ENCODE measurements at places on chromosomes 2 and 18. TPM values are rescaled to one million over a fixed set of nuclear protein-coding genes. Genes with fewer than 3 reads are reported as not detected.
A peak's percentile ranks its signal among the peaks of the same experiment; 100 is the strongest.

Gene HRH4
- not detected for total RNA-seq

Gene FNDC4
- not detected for total RNA-seq

Gene SCYGR6
- total RNA-seq: not detected

Gene ACTG2
- 0.12 TPM for total RNA-seq

Gene ATP8B1
- 1.5 TPM for total RNA-seq

DNA sequence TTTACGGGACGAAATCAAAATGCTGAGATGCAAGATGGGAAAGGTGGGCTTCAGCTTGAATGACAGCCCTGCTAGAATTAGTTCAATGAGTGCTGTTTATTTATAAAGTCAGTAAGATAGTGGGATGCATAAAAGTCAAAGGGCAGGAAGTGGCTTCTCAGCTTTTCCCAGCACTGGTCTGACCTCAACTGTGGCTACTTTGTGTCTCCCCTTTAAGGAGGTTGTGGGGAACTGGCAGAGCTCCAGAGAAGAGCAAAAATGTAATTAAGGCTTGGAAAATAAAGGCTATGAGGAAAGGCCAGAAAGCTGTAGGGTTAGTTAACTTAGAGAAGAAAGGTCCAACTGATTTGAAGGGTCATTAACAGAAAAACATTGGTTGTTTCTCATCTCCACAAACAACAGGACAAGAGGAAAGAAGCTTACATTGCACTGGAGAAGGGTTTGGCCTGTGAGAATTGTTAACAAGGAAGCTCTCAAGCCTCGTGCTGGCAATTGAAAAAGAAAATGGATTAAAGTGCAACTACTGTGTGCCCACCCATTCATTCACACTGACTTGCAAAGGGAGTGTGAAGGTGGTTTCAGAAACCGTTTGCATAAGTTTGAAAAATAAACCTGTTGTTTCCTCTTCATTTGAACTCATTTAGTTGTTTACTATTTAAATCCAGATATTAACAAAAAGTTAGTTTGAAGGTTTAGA lies 68.8 kb upstream of the CD28 start:
- no peaks in the 10 kb centered on the region for H3K27me3 ChIP-seq
- peak overlapping the region; percentile 15 for H3K4me3 ChIP-seq
- H3K36me3 ChIP-seq: no peaks in the 10 kb centered on the region
- no peak for DNase-seq

DNA sequence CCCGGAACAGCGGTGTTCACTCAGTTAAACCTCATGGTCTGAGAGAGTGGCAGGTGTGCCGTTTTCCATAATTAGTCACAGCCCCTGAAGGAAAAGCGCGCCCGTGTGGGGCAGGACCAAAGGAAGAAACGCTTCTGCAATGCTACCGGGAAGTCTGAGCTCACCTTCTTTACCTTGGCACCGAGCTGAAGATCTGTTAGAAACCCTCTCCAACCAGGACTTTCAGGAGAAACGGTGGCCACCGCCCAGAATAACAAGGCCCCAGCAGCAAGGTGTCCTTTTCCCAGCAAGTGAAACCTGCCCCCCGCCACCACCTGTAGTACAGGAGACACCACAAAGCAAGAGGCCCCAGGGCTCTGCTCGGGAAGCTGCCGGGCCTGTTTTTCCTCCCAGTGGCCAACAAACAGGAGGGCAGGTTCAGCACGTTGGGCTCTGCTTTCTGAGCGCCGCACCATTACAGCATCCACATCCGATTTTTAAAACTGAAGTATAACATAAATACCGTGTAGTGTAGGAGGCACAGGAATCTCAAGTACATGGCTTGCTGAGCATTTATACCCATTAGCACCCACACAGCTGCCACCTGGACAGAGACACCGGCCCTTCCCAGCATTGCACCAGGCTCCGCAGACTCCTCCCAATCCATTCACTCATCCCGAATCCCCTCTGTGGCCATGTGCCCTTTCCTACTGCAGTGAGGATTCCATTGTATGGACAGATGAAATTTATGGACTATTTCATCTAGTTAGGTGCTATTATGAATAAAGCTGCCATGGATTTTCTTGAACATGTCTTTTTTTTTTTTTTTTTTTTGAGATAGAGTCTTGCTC lies 121.8 kb upstream of the RIOK3 start:
- no peaks in the 10 kb centered on the region for H3K27me3 ChIP-seq
- no peak overlapping the region for H3K27ac ChIP-seq
- H3K4me3 ChIP-seq: no peak overlapping the region
- no peak for DNase-seq
- no peaks in the 10 kb centered on the region for H3K4me1 ChIP-seq
- peaks cover 38% of the 10 kb centered on the region for H3K36me3 ChIP-seq

- no peaks in the 10 kb centered on the region for H3K36me3 ChIP-seq
- H3K27me3 ChIP-seq: peaks cover 10% of the 10 kb centered on the region
- H3K4me3 ChIP-seq: no peak overlapping the region
- no peak for DNase-seq
- no peak overlapping the region for H3K27ac ChIP-seq
Measured at GRCh38 chr2:216578325-216578724, 54.9 kb upstream of the IGFBP2 start.

DNA sequence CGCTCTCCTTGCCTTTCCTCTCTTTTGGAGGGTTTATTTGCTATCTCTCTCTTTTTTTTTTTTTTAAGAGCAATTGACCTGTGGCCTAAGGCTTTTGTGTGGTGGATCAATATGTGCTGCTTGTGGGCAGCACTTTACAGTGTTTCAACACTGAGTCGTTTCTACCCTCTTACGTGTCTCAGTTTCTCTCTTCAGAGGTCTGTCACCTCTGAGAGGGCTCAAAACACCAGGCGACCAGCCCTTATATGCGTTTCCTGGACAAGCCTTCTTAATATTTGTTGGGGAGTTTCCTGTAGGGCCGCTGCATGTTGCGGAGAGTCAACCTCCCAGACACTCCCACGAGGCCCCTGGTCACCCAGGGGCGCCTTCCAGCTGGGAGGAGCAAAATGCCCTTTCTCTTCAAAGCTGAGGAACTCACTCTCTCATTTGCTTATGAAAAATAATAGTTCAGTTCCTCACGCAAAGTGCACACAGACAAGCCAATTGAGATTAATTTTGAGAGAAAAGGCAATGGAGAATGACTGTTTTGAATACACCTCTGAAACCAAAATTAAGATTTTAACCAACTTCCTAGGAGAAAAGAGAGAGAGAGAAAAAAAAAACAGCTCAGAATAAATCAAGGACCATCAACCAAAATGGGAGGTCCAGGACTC lies 96.3 kb upstream of the B3GNT2 start:
- peaks cover 2% of the 10 kb centered on the region for H3K4me1 ChIP-seq
- H3K27ac ChIP-seq: no peak overlapping the region
- H3K27me3 ChIP-seq: no peaks in the 10 kb centered on the region
- no peak for DNase-seq
- H3K4me3 ChIP-seq: no peak overlapping the region
- H3K36me3 ChIP-seq: peaks cover 2% of the 10 kb centered on the region

- no peaks in the 10 kb centered on the region for H3K27me3 ChIP-seq
- no peaks in the 10 kb centered on the region for H3K36me3 ChIP-seq
- H3K27ac ChIP-seq: no peak overlapping the region
- H3K4me3 ChIP-seq: no peak overlapping the region
Measured at GRCh38 chr2:182103526-182103925, 117.9 kb downstream of the PPP1R1C start.

GRCh38 chr18:58028109-58028784 lies 15.8 kb upstream of the NEDD4L start:
- no peaks in the 10 kb centered on the region for H3K36me3 ChIP-seq
- H3K4me1 ChIP-seq: no peaks in the 10 kb centered on the region
- H3K27me3 ChIP-seq: no peaks in the 10 kb centered on the region

DNA sequence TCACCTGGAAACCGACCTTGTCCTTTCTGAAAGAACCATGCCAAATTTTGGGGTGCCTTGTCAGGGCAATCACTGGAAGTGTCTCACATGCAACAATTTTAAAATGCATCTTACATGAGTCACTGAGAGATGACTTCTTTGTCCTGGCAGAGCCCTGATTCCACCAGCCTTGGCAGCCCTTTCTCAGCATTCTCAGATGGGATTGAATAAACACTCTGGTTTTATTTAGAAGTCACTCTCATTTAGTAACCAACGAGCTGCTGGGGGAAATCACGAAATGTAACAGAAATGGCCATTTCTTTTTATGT lies 3.8 kb upstream of the ATP8B1 start:
- H3K36me3 ChIP-seq: peaks cover 5% of the 10 kb centered on the region
- H3K4me1 ChIP-seq: peaks cover 3% of the 10 kb centered on the region
- H3K4me3 ChIP-seq: no peak overlapping the region

GRCh38 chr2:10550206-10551001 lies 102.3 kb upstream of the ODC1 start:
- H3K4me1 ChIP-seq: peaks cover 16% of the 10 kb centered on the region
- no peaks in the 10 kb centered on the region for H3K36me3 ChIP-seq
- DNase-seq: no peak
- H3K27ac ChIP-seq: no peak overlapping the region
- H3K4me3 ChIP-seq: no peak overlapping the region

DNA sequence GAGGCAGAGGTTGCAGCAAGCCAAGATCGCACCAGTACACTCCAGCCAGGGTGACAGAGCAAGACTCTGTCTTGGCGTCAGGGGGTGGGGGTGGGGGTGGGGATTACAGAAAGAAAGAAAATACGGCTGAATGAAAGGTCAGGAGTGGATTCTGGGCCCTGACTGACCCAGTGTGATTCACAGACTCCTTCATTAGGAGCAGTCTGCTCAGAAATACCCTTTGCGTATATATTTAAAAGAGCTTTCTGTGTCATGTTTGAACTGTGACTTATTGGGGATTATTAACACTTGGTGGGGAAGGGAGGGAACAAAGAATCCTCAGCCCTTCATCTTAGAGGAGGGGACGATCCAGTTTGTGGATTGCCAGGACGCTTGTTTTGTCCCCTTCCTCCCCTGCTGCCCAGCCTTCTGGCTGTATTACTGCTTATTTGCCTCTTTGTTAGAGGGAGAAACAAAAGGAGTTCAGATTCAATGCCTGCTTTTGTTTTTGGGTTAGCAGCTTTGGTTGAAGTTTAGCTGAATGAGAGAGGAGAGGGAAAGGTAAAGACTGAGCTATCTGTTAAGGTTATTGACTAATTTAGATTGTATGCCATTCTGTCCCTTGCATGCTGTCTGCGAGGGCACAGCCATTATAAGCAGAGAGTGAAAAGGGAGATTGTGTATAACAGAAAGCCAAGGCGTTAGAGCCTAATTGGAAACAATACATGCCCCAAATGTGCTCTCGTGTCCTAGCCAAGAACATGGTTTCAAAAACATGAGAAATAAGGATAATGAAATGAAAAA lies 118.3 kb downstream of the FMNL2 start:
- no peaks in the 10 kb centered on the region for H3K4me1 ChIP-seq
- no peak overlapping the region for H3K4me3 ChIP-seq
- DNase-seq: no peak
- H3K36me3 ChIP-seq: no peaks in the 10 kb centered on the region
- peaks cover 6% of the 10 kb centered on the region for H3K27me3 ChIP-seq
- no peak overlapping the region for H3K27ac ChIP-seq

DNA sequence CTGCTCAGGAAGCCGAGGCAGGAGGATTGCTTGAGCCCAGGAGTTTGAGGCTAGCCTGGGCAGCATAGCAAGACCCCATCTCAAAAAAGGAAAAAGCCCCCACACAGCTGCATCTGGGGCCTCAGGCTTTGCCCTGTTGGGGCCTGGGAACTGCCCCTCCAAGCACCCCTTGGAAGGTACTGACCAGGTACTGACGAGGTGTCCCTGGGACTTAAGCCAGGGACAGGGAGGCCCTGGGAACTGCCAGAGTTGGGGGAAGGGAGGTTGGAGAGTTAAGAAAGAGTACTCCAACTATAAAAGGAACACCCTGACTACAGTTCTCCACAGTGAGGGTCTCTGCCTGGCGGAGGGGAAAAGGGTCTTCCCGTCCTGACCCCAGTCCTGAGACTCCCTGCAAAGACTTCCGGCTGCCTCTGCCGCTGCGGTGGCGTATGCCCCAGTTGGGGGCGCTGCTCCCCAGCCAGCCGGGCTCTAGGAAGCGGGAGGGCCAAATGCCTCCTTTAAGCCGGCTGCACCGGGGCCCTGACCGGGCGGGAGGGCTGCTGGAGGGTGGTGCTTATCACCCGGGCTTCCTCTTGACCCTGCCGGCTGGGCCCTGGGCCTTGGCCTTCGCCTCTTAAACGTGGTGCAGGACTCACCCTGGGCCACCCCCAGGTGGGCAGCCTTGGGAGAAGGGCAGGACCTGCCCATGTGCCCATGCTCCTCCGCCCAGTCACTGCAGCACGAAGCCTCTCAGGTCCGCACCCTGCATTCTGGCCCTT lies 12.8 kb downstream of the SLC30A3 start:
- no peaks in the 10 kb centered on the region for H3K36me3 ChIP-seq
- H3K4me1 ChIP-seq: peaks cover 2% of the 10 kb centered on the region
- peak; percentile 73 for DNase-seq
- peaks cover 10% of the 10 kb centered on the region for H3K27me3 ChIP-seq

GRCh38 chr2:5230855-5231254 lies 461.3 kb upstream of the SOX11 start:
- no peak overlapping the region for H3K27ac ChIP-seq
- H3K4me3 ChIP-seq: no peak overlapping the region
- H3K36me3 ChIP-seq: no peaks in the 10 kb centered on the region
- H3K4me1 ChIP-seq: no peaks in the 10 kb centered on the region

DNA sequence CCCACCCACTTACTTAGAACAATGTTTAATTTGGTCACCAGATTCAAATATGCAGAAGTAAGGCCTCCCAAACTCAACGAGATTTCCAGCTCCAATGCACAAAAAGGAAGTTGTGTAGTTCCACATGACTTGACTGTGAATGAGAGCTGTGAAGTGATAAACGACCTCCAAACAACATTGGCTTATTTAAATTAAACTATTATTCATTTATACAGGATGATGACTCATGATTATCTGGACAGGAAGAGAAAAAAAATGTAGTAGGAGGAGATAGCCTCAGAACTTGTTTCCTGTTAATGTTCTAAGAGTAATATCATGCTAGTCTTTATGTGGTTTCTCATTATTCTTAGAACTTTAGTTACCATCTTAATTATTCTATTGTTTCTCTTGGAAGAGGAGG lies 237.3 kb downstream of the C1D start:
- H3K36me3 ChIP-seq: no peaks in the 10 kb centered on the region
- H3K4me3 ChIP-seq: no peak overlapping the region
- H3K27me3 ChIP-seq: no peaks in the 10 kb centered on the region
- H3K4me1 ChIP-seq: peaks cover 2% of the 10 kb centered on the region
- H3K27ac ChIP-seq: no peak overlapping the region
- no peak for DNase-seq

- H3K4me3 ChIP-seq: peak overlapping the region; percentile 2
- peaks cover 6% of the 10 kb centered on the region for H3K4me1 ChIP-seq
- H3K27me3 ChIP-seq: no peaks in the 10 kb centered on the region
- peak overlapping the region; percentile 55 for H3K27ac ChIP-seq
- H3K36me3 ChIP-seq: no peaks in the 10 kb centered on the region
Measured at GRCh38 chr2:74267068-74267467, 68.7 kb downstream of the MTHFD2 start.

- DNase-seq: no peak
- H3K4me3 ChIP-seq: no peak overlapping the region
- no peak overlapping the region for H3K27ac ChIP-seq
- no peaks in the 10 kb centered on the region for H3K27me3 ChIP-seq
Measured at GRCh38 chr2:203591642-203592041, 56.5 kb upstream of the RAPH1 start.
